ENCODE measurements at places on chromosomes 12 and 14. TPM values are rescaled to one million over a fixed set of nuclear protein-coding genes. Genes with fewer than 3 reads are reported as not detected.

DNA sequence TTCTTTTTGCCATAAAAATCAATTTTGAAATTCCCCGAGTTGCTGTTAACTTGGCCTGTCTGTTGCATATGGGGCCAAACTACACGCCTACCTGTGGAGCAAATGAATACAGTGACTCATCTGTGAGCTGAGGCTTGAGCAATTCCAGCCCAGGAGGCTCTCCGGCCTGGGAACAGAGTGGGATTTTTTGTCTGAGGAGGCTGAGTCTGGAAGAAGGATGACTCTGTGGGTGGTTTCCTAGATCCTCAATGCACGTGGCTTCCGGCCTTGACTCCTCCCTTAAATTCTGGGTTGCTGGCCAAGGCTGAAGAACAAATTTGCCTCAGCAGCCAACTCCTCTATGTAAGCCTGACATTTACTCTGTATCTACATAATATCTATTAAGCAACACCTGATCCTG, 124.1 kb downstream of the SSPN start:
- DNase-seq = no peak

DNA sequence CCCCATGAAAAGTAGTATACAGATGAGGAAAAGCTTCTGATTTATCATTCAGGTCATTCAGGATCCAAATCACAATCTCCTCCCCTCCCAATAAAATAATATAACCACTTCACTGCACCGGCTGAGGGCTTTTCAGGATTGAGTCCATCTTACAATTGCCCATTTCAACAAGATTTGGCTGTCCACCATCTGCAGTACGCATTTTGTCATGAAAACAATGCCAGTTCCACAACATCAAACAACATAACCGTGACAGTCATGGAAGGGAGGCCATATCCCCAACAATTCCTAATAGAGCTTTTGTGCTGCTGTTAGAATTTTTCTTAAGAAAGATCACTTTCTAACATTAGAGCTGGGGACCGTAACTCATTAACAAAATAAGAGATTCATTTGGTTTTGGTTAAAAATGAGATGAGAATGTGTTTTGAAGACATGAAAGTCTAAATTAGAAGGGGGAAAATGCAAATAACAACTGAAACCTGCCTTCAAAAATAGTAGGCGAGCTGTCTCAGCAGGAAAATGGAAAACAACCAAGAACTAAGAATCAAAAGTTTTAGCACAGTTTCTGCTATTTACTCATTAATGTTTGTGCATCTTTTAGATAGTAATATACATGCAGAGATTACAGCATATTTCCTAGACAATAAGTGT, 38.3 kb upstream of the TMTC2 start:
- DNase-seq = no peak

- no peak for DNase-seq
Measured at GRCh38 chr12:69083689-69084088, 150.7 kb upstream of the CPM start.

DNA sequence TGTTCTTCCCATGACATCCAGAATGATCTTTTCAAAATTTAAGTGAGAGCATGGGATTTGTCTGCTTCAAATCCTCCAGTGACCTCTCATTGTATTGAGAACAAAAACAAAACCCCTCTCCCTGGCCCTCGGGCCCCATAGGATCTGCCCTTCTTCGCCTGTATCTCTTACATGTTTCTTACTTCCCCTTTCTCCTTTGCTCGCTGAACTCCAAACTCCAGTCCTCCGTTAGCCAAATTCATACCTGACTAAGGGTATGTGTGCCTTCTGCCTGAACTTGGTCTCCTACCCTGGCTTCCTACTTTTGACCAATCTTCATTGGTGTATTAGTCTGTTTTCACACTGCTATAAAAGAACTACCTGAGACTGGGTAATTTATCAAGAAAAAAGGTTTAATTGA, 13.2 kb upstream of the TSPAN11 start:
- no peak for DNase-seq

- DNase-seq = no peak
Measured at GRCh38 chr14:104425171-104425681, 154.3 kb upstream of the C14orf180 start.

DNA sequence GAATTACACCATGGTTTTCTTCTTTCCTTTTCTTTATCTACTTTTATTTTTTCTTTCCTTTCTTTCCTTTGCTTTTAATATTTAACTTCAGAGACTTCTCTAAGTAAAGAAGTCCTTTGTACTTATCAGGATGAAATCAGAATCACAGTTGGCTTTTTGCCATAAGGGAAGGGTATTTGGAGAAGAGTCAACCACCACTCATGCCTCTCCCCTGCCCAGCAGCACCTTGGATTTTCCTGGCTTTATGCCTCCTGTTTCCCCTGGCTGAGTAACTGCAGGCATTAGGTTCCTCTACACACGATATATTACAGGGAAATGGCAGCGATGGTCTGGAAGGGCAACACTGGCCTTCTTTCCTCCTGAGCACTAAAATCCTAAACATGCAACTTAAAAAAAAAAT, 266.4 kb upstream of the CAND1 start:
- no peak for DNase-seq

DNA sequence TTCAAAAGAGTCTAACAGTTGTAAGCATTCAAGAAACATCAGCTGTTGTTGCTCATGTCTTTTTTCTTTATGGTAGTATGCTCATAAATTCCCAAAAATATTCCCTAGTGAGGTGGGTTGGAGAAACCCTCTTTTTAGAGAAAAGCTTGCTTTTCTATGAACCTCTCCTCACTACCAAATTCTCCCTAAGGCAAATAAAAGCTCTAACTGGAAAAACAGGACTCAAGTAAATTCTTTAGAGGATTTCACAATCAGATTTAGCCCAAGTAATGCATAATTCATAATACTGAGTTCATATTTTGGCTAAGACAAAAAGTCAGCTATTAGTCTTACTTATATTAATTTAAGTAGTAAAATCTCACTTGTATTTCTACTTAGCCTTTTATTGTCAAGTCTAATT, 59.1 kb downstream of the DIO2 start:
- no peak for DNase-seq

WNT1 gene
- not detected for total RNA-seq

DNA sequence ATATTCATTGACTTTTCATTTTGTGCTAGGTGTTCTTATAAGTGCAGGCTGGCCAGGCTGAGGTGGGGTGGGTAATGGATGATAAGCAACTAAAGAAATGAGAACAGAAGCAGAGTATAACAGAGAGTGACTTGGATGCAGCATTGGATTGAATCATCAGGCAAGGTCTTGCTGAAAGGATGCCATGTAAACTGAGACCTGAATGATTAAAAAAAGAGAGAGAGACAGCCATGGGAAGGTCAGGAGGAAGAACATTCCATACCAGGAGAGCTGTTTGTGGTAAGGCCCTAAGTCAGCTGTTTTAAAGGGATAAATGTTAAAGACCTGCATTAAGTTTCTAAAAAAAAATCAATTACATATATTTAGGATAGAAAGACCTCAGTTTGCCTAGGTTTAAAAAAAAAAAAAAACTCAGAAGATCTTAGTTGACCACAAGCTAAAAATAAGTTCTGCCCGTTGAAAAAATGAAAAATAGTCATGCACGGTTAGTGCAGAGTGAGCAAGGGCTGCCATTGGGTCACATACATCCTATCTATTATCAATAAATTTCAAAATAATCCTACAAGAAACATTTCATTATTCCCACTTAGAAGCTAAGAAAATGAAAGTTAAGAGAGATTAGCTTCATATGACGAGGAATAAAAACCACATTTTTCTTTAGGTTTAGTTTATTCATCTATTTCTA, 37.2 kb downstream of the IFNG start:
- DNase-seq = no peak

GRCh38 chr12:82047446-82047845, 288.3 kb upstream of the PPFIA2 start:
- DNase-seq = no peak

ZBTB42 gene
- 0.41 TPM for total RNA-seq

KRT86 gene
- total RNA-seq = under 0.01 TPM
